ENCODE measurements at places on chromosomes 6 and 20.

DNA sequence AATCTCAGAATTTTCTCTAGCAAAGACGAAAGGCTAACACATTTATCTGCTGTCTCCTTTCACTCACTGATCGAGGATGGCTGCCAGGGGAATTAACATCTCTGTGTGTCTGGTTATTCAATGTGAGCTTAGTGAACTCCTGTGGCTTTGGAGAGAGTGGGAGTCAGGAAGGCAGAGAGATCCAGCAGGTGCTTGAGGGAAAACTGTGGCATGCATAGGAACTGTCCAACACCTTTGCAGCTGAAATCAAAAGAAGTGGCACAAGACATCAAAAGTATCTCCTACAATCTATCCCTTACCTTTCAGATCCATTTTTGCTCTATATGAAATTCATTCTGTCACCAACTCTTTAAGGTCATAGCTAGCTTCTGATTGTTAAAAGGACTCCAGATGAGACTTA, 11.8 kb upstream of the FAM184A start:
- DNase-seq = no peak

- no peak for DNase-seq
Measured at GRCh38 chr6:6886171-6886885, 221.4 kb upstream of the RREB1 start.

DNA sequence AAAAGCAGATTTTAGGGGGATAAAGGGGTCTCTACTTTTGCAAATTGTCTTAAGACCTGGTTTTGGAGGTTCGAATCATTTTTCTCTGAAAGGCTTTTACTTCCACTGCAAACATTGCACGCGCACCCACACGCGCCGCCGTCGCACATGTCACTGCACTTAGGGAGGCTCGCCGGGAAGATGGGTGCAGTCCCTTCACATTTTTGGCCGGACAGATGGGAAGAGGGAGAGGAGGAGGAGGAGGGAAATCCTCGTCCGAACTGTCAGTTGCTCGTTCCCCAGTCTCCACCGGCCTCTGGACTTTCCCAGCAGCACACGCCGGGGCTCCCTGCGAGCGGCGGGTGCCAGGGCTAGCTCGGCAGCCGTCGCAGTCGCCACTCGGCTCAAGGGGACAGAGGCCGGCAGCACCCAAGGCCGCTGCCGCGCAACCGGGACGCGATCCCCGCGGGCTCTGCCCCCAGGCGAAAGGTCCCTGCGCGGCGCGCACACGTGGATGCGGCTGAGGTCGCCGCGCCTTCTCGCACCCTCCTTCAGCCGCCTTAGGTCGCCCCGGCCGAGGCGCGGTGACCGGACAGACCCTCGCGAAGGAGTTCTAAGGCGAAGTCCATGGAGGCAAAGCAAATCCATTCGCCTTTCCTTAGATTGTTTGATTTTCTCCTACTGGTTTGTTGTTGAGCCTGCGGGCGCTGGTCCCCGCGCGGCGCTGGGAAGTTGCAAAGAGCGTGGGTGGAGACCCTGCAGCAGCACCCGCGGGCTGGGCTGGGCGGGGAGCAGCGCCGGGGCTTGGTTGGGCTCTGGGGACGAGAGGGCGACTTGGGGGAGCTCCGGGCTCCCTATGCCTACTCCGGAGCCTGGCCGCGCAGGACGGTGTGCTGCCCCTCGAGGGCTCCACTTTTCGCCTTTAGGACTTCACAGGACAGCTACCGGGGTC, 1.2 kb downstream of the MYB start:
- no peak for DNase-seq

DNA sequence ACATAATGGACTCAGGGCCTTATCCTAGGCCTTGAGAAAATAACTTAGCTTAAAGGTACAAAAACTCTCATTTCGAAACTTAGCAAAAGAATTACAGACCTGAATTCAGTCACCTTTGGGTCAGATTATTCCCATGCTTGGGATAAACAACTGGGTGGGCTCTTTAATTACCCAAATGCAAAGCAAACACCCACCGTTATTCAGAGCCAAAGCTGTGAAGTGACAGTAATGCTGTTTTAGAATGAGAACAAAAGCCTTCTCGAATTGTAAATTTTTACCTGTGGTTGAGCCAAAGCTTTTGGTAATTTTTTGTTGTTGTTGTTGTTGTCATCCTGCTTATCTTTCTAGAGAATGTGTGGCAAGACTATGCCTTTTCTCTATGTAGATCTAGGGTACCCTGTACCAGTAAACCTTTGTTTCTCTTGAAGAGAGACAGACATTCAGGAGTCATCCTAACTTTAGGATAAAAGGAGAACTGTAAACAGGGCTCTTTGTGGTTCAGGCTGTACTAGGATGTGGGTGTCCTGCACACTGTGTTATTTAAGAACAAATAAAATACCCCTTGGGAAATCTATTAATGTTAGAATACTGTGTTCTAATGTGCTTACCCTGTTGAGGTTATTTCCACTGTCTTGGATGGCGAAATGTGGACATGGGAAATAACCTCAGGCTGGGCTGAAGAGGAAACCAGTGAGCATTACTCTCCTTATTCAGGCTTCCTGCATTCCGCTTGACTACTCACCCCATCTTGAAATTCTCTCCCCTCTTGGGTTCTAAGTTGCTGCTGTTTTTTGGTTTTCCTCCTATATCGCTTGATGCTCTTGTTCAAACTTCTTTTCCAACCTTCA, 480.7 kb downstream of the CD83 start:
- no peak for DNase-seq

DNA sequence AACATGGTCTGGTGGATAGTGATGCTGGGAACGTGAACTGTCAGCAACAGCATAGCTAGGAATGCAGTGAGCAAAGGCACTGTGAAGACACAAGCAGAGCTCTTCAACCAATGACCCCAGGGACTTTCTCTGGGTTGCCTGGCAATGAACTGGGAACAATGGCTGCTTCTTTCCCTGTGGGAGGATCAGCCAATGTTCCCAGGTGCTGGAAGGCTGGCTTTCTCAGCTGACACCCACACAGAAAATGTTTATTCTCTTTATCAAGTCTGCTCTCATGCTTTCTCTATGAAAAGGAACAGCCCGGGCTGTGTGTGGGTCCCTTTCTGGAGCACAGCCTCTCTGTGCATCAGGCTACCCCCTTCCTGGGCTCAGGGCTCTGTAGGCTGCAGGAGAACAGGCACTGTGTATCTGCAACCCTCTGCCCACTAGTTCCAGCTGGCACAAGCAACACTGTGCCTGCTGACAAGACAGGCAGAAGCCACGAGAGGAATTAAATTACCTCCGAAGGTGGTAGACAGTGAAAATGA, 54.2 kb downstream of the HFE start:
- no peak for DNase-seq

- no peak for DNase-seq
Measured at GRCh38 chr20:61516346-61517208, 264.5 kb downstream of the CDH4 start.

DNA sequence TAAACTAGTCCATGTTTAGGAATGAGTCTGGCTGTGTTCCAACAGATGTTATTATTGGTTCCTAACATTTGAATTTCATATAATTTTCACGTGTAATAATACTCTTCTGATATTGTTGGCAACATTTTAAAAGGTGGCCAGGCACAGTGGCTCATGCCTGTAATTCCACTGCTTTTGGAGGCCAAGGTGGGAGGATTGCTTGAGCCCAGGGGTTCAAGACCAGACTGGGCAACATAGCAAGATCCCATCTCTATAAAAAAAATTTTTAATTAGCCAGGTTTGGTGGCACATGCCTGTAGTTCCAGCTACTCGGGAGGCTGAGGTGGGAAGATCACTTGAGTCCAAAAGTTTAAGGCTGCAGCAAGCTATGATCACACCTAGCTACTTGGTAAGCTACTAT, 116.2 kb downstream of the MTHFD1L start:
- no peak for DNase-seq

DNA sequence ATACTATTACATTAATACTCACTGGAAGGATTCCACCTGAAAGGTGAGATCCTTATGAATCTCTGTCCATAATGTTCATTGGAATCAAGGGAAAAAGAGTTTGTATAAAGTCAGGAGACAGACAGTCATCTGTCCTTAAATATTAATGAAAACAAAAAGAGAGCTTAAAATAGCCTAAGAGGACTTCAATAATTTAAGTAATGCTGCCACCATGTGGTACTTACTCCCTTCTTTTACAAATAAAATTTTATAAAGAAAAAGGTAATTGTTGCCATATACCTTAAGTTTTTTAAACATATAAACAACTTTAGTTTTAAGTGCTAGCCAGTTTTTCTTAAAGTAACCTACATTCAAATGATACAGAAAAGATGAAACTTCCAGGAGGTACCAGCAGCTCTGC, 5.1 kb downstream of the BLOC1S5 start:
- DNase-seq = peak; percentile 48

GRCh38 chr6:109526905-109527628, 44.0 kb upstream of the ZBTB24 start:
- peak; percentile 81 for DNase-seq

GRCh38 chr6:3887150-3887700, 38.1 kb downstream of the FAM50B start:
- DNase-seq = peak; percentile 45

All from tongue (tissue), 3 donors.